ENCODE measurements at places on chromosomes 1 and 21.

- DNase-seq: no peak
Measured at GRCh38 chr1:223486932-223487886, 94.0 kb downstream of the CCDC185 start.

- no peak for DNase-seq
Measured at GRCh38 chr1:21089731-21090130, 87.0 kb downstream of the EIF4G3 start.

DNA sequence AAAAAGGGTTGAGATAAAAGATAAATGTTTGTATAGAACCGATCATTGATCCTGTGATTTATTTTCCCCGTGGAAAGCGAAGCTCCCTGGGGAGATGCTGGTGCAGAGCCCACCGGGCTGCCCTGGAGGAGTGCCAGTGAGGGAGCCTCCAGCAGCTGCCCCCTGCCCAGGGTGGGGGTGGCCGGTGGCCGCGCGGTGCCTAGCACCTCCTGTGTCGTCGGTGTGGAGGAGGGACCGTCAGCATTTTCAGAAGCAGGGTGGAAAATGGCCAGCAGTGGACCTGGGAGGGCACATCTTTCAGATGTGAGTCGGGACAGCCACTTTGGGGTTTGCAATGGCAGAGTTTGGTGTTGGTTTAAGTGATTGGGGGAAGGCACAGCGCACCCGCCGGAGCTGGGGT is 164.0 kb downstream of the PRDM16 start:
- no peak for DNase-seq

- no peak for DNase-seq
Measured at GRCh38 chr1:53678507-53678906, 60.5 kb downstream of the GLIS1 start.

- no peak for DNase-seq
Measured at GRCh38 chr1:234776256-234776875, 166.4 kb upstream of the IRF2BP2 start.

DNA sequence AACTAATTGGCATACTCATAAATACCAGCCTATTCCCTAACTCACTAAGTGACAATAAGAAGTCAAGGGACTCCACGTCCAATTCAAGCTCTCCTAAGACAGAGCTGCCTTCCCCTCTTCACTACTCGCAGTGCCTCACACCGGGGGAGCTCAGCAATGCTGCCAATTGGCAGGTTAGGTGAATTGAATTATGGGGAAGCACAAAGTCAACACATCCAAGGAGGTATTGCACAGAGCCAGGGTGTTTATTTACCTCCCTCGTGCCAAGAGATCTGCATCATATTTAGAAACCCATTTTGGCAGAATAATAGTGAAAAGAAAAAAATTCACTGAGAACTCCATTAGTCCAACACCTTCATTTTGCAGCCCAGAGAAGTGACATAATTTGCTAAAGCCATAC is 20.4 kb upstream of the TNR start:
- DNase-seq: no peak

Measured in T-helper 1 cell (primary cell).